Heart left ventricle (tissue), 16 donors: ENCODE measurements at places on chromosomes 6 and 20. TPM values are rescaled to one million over a fixed set of nuclear protein-coding genes. Genes with fewer than 3 reads are reported as not detected.
A peak's percentile ranks its signal among the peaks of the same experiment; 100 is the strongest.

Gene ZFP57
- 0.75 TPM for total RNA-seq

Gene TULP1
- not detected for total RNA-seq

GRCh38 chr6:27092316-27092692 is 155.2 kb upstream of the PRSS16 start:
- DNase-seq: no peak
- H3K27me3 ChIP-seq: peaks cover 74% of the 10 kb centered on the region
- H3K4me3 ChIP-seq: peak overlapping the region; percentile 18

Gene SNPH
- 9.3 TPM for total RNA-seq

Gene TP53TG5
- 0.32 TPM for total RNA-seq

- no peak overlapping the region for H3K27ac ChIP-seq
- peaks cover 17% of the 10 kb centered on the region for H3K27me3 ChIP-seq
- no peak for DNase-seq
- no peak overlapping the region for H3K4me3 ChIP-seq
- H3K36me3 ChIP-seq: no peaks in the 10 kb centered on the region
These were observed 21.8 kb downstream of the FOXA2 start for GRCh38 chr20:22562620-22563019.

Gene SCRT2
- total RNA-seq: not detected
